ENCODE measurements at places on chromosomes 6 and 20. TPM values are rescaled to one million over a fixed set of nuclear protein-coding genes. Genes with fewer than 3 reads are reported as not detected.

SOX4 gene
- polyA plus RNA-seq = 231 TPM

MACROD2 gene
- polyA plus RNA-seq = 9.0 TPM

GSTA2 gene
- not detected for polyA plus RNA-seq

ARMH2 gene
- polyA plus RNA-seq = not detected

GRIK2 gene
- polyA plus RNA-seq = 0.64 TPM

RIPPLY2 gene
- polyA plus RNA-seq = 14.6 TPM
